ENCODE measurements at places on chromosomes 11 and 22.

GRCh38 chr11:13343931-13344717, 66.5 kb downstream of the BMAL1 start:
- peak; percentile 79 for DNase-seq

GRCh38 chr11:78011301-78011700, 11.8 kb downstream of the KCTD14 start:
- DNase-seq: no peak

DNA sequence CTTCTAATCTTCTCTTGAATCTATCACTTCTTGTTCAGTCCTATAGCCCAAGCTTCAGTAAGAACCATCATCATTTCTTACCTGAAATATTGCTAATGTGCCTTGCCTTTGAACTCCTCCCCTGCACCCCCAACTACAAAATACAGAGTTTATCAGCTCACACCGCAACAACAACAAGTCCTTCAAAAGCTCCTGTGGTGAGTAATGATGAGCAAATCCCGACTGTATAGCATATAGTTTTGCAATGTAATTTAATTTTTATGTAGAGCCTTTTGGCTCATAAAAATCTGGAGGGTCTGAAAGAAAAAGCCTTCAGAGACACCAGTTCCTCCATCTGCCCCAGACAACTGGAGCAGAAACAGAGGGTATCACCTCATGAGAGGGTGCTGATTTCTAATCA, 124.7 kb downstream of the ARHGAP32 start:
- DNase-seq: no peak

DNA sequence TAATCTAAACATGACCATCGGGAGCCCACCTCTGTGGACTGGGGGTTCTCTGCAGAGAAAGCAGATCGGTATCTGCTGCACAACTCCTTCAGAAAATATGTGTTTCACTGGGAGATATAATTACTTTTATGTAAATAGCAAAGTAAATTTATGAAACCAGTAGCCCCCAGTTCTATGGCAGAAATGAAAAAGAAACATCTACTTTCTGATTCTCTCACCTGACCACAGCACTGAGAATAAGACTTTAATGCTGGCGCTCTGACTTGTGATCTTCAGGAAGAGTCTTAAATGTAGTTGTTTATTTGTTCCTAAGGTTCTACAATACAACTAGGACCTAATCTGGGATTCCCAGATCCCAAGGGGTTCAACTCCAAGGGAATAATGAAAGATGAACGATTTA, 518.0 kb downstream of the DLG2 start:
- DNase-seq: no peak

DNA sequence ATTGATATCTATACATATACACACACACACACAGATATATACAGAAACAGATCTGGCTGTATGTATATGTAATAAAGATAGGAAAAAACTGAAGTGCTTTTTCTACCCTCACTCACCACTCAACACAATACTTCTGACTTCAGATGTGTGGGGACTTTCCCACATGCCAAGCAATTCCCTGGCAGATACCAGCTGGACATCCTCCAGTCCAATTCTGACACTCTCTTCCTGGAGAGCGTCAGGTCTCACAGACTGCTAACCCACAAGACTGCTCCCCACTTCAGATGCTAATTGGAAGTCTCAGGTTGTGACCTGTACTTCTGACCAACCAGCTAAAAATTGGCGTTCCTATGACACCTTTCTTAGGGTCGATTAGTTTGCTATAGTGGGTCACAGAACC, 140.6 kb downstream of the ATG16L2 start:
- DNase-seq: no peak

GRCh38 chr22:32574958-32575910, 100.6 kb downstream of the FBXO7 start:
- no peak for DNase-seq

DNA sequence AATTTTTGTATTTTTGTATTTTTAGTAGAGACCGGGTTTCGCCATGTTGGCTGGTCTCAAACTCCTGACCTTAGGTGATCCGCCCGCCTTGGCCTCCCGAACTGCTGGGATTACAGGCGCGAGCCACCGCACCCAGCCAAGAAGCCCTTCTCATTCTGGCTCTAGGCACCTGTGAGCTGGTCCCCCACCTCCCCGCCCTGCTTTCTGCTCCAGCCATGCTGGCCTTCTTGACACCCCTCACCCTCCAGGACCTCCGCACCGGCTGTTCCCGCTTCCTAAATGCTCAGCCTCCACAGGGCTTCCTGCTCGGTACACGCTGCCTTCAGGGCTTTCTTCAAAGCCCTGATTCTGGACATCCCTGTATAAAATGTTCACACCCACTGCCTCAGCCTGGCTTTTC, 5.5 kb upstream of the FXYD2 start:
- no peak for DNase-seq

DNA sequence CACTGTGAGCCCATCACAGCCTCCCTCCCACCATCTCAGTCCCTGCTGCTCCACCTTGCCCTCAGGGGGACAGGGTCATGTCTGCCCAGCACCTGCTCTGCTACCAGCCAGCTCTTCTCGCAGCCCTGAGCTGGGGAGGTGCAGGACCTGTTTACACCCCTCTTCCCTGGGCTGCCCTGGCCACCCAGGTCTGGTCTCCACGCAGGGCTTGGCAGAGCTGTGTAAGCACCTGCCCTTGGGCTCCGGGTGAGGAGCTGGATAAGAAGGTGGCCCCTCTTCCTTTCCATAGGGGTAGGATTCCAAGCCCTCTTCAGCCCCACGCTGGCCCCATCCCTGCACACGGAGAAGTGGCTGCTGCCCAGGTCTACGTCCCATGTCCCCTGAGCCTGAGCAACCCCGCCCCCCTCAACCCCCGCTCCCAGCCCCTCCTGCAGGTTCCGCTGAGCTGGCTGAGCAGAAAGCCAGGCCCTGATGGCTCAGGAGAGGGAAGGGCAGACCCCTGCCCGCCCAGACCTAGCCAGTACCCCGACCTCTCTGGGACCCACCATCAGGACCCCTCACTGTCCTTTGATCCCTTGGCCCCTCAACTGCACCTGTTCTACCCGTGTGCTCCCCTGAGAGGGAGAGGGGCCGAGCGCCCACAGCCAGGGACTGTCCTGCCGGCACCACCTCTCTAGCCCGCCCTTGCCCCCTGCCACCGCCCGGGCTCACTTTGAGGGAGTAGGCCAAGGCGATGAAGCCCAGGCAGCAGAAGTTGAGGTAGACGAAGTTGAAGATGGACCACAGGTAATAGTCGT, 3.2 kb downstream of the IFITM10 start:
- DNase-seq: no peak

GRCh38 chr22:22881116-22882000, 6.3 kb upstream of the IGLL5 start:
- DNase-seq: peak; percentile 40

GRCh38 chr11:44315947-44316658, 6.2 kb upstream of the ALX4 start:
- DNase-seq: no peak

DNA sequence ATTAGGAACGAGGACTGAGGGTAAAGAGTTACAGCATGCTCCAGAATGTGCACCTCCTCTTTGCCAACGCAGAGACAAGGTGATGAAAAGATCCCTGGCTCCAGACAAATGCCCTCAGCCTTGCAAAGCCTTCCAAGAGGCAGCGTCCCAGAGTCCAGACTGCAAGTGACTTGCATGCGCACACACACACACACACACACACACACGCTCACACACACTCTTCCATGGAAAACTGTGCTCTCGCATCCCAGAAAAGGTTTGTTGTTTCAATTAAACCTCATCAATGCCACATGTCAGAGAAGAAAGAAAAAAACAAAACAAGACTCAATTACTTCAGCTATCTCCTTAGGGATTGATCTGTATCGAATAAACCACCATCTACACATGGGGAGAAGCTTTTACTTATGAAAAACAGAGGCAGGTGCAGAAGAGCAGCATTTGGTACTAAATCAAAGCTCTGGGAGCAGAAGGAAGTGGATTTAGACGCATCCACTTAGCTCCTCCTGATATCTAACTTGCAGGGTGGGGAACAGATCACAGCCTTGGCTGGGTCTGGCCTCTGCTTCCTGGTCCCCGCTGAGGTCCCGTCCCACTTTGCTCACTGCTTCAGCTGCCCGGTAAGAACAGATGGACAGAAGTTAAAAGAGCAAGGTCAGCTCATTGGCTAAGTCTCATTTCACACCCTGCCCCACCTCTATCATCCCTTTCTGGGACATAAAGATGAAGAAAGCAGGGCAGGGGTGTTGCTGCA, 249.8 kb upstream of the BLID start:
- DNase-seq: no peak

- no peak for DNase-seq
Measured at GRCh38 chr11:104127828-104128227, 36.1 kb downstream of the PDGFD start.

DNA sequence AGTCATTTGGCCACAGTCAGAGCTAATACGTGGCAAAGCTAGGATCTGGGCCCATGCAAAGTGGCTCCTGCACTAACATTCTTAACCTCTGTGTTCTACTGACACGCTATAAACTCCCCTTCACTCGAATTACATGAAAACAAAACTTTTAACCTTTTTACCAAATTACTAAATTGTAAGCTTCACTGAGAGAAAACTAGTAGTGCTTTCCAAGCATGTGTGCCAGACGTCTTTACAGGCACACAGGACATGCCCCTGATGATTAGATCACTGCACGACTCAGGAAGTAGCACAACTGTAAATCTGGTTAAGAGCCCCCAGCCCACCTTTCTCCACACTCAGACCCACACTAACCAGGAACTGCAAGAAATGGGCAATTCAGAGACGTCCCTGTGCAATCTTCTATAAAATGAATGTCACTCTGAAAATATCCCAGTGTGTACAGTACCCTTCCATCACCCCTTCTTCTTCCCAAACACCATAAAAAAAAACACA, 16.1 kb downstream of the PHF21A start:
- DNase-seq: no peak

- DNase-seq: peak; percentile 72
Measured at GRCh38 chr11:118530683-118531596, at the start of gene TMEM25. TMEM25 (plus strand) TSS chr11:118531192; CDS start chr11:118531802, 610 bp downstream.

DNA sequence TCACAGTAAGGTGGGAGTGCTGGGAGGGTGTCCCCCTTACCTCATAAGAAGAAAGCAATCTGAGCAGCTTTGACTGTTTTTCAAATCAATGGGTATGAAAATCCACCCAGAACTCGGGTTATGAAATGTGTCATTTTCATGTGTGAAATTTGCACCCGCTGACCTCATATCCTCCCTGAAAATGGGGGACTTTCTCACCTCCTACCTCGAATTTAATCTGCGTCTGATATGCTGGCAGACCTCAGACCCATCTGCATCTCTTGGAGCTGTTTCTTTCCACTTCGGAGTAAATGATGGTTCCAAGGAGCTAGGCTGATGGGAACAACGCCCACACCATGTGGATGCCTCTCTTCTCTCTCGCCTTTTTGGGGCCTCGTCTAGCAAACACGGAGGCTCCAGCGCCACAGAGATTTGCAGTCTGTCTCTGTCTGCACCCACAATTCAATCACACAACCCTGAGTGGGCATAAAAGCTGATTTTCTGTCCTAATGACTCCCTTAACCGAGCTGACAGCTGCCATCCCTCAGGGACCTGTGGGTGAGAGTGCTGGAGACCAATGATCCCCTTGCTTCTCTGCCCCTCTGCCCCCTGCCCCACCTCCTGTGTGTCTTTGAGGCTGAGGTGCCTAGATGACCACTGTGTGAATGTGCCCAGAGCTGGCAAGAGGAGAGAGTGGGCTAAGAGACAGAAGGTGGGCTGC, 71.0 kb downstream of the TRIM29 start:
- DNase-seq: no peak

GRCh38 chr22:36015811-36016529, 12.7 kb downstream of the RBFOX2 start:
- DNase-seq: no peak

DNA sequence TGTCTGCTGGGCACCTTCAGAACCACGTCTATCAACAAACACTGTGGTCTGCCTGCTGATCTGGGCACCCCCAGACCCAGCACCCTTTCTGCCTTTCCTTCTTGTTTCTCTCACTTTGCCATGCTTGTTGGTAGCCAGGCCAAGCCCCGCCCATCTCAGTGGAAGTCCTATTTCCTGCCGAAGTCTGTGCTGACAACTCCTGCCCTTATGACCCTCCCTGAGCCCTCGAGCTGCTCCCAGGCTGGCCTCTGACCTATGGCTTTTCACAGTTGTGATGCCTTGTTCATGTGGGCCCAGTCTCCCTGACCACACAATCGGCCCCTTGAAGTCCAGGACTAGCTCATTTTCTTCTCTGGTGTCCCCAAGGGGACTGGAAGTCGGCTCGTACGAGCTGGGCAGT, 132.1 kb downstream of the DSCAML1 start:
- DNase-seq: no peak

DNA sequence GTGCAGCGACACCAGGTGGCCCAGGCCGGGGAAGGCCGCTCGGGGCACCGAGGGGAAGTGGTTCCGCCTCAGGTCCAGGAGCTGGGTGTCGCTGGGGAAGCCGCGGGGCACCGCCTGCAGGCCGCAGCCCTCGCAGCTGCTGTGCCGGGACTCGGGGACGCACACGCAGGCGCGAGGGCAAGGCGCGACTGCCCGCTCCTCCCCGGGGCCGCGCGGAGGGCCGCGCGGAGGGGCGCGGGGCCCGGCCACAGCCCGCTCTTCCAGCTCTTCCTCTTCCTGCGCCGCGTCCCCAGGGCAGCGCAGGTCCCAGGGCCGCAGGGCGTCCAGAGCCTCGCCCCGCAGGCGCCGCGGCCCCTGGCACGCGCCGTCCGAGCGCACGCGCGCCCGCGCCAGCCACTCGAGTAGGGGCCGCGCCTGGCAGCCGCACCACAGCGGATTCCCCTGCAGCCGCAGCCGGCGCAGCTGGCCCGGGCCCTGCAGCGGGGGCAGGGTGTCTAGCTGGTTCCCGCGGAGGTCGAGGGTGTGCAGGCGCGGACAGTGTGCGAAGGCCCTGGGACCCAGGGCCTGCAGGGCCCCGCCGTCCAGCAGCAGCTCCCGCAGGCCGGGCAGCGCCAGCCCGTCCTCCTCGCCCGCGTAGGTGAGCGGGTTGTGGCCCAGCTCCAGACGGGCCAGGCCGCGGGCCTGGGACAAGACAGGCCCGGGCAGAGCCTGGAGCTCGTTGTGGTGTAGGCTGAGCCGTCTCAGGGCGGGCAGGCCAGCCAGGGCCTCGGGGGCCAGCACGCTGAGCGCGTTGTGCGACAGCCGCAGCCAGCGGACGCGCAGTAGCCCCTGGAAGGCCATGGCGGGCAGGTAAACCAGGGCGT, 2.8 kb downstream of the CHADL start:
- DNase-seq: peak; percentile 84

DNA sequence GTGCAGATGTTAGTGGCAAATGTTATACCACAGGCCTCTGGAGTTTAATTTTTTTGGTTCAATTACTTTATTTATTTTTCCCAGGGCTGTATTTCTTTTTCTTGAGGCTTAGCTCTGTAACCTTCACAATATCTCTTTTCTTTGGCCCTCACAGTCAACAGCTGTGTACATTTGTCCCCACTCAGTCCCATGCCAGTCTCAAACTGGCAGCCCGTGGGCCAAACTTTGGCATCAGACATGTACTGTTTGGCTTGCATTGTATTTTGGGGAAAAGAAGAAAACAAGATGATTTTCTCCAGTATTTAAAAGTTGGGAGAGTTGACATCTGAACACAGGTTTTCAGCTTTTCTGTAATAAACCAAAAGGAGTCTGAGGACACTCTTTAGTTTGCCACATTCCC, 87.1 kb downstream of the PRR5L start:
- no peak for DNase-seq

Data from CD4-positive, alpha-beta T cell treated with Interleukin-17A for 1 hour (primary cell).